ENCODE measurements at places on chromosomes 2 and 18. TPM values are rescaled to one million over a fixed set of nuclear protein-coding genes. Genes with fewer than 3 reads are reported as not detected.

GRCh38 chr2:55418512-55419232 is 984 bp downstream of the CCDC88A start:
- peaks cover 3% of the 10 kb centered on the region for H3K36me3 ChIP-seq
- H3K4me1 ChIP-seq = peaks cover 10% of the 10 kb centered on the region
- peak overlapping the region; percentile 99 for H3K4me3 ChIP-seq
- H3K27ac ChIP-seq = peak overlapping the region; percentile 99
- no peaks in the 10 kb centered on the region for H3K27me3 ChIP-seq

DNA sequence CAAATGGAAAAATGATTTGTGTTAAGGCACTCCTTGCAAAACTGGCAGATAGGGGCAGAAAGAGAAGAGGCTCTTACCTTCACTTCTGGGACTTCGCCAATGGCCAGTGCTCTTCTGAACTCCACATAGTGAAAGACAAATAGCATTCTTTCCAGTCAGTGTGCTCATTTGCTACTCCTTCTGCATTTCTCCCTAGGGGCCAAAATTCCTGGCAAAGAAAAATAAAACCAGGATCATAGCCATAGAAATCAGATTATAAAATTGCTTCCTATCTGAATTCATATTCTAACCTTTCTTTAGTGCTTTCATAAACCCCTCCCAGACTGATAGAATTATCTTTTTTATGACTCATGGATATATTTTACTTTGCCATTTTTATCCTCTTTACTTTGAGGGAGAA is 56.9 kb upstream of the PELI1 start:
- peaks cover 24% of the 10 kb centered on the region for H3K4me1 ChIP-seq
- peak; percentile 93 for DNase-seq
- H3K4me3 ChIP-seq = no peak overlapping the region
- no peaks in the 10 kb centered on the region for H3K27me3 ChIP-seq

DNA sequence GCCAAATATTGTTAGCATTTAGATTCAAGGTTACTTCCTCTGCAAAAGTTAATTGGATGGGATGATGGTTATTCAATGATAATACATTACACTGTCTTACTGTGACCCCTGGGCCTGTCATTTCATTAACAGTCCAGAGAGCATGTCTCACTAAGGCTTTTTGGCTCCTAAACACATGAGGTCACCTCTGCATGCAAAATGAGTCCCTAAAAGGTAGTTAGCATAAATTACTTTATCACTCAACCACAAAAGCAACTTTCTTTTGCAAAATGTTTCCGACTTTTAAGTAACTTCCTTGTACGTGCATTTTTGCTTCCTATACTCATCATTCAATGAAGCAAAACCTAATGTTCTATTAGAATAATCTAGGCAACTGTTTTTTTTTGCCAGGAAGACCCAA is 16.8 kb upstream of the AGFG1 start:
- H3K4me3 ChIP-seq = no peak overlapping the region
- no peak for DNase-seq
- no peaks in the 10 kb centered on the region for H3K27me3 ChIP-seq
- H3K4me1 ChIP-seq = no peaks in the 10 kb centered on the region
- no peaks in the 10 kb centered on the region for H3K36me3 ChIP-seq

DNA sequence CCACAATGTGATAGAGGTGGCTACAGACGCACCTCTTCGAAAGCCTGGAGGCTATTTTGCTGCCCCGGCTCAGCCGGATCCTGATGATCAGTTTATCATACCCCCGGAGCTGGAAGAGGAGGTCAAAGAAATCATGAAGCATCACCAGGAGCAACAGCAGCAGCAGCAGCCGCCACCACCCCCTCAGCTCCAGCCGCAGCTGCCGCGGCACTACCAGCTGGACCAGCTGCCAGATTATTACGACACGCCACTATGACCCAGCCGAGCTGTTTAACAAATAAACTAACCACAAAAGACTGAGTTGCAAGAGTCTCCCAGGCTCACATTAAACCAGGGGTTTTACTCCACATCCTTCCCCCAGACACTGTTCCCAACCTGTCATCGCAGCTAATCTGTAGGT is 263.8 kb downstream of the PHLPP1 start:
- H3K4me3 ChIP-seq = no peak overlapping the region
- DNase-seq = peak; percentile 73
- peaks cover 7% of the 10 kb centered on the region for H3K4me1 ChIP-seq
- peaks cover 30% of the 10 kb centered on the region for H3K36me3 ChIP-seq
- H3K27ac ChIP-seq = peak overlapping the region; percentile 69

The RAB6C gene
- 0.09 TPM for total RNA-seq

DNA sequence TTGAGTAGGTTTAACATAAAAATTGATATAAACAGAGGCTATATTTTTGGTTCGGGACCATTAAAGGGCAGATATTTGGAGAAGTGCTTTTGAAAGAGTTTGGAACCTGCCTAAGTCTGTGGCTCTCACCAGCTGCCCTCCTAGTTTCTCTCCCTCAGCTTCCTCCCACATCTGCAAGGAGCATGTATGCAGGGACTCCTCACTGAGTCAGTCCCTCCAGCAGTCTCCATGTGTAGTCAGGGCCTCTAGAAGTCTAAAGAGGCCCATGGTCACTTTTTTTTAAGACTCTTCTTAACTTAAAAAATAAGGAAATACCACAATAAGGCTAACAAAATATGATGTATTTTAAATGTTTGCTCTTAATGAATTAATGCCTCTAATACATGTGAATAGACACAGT is 220.0 kb upstream of the TANK start:
- no peak for DNase-seq
- no peaks in the 10 kb centered on the region for H3K36me3 ChIP-seq
- no peak overlapping the region for H3K4me3 ChIP-seq
- no peak overlapping the region for H3K27ac ChIP-seq

GRCh38 chr2:215917953-215918620 is 95.3 kb downstream of the MREG start:
- DNase-seq = no peak
- no peak overlapping the region for H3K27ac ChIP-seq
- H3K27me3 ChIP-seq = no peaks in the 10 kb centered on the region
- H3K4me1 ChIP-seq = peaks cover 6% of the 10 kb centered on the region
- H3K4me3 ChIP-seq = no peak overlapping the region
